ENCODE measurements at places on chromosomes 12 and 14.

- DNase-seq, result no peak
Observed at GRCh38 chr14:104510794-104511611, 68.6 kb upstream of the C14orf180 start.

GRCh38 chr12:77003914-77004313, 61.5 kb downstream of the E2F7 start:
- no peak for DNase-seq

DNA sequence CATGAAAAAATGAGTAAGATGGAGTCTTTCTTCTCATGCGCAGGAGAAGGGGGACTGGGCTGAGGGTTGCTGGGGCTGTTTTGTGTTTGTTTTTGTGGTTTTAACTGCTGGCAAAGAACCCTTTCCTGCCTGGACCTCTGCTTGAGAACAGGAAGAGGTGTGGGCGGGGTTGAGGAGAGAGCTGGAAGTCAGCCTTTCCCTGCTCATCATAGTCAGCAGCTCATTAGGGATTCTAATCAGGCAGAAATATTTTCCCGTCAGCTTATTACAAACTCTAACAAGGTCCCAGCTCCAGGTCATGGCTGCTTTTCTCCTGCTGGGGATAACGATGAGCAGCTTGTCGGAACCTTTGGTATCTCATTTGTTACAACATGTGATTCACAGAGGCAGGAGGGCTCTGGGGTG, 185.0 kb upstream of the NRXN3 start:
- no peak for DNase-seq

DNA sequence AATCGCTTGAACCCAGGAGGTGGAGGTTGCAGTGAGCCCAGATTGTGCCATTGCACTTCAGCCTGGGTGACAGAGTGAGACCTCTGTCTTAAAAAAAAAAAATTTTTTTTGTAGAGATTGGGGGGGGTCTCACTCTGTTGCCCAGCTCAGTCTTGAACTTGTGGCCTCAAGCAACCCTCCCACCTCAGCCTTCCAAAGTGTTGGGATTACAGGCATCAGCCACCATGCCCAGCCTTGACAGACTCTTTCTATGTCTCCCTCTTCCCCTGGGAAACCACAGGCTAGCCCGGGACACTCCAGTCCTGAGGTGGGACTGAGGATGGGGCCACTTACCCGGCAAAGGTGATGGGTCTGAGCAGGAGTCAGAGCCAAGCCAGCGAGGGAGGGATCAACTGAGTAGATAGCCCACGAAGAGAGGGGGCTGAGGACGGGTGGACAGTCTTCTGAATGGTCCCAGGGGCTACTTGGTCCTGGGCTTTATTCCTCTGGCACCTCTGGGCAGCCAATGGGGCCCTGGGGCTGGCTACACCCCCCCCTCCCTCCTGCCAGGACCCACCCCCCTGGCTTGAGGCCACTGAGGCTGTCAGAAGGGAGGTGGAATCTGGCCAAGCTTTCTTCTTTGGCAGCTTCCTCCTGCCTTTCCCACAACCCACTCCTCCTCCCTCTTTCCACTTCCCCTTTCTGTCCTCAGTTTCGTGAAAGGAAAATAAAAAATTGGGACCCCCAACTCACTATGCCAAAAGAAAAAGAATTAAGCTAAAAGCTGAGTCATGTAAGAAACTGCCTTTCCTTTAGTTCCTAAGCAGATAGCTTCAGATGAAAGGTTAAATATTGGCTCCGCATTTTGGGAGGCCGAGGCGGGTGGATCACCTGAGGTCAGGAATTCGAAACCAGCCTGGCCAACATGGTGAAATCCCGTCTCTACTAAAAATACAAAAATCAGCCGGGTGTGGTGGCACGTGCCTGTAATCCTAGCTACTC, at the start of gene SDS:
SDS (minus strand) TSS at position 453 of the 981 bp plus-strand sequence. CDS start 4,179 bp downstream, outside the sequence.
- no peak for DNase-seq

DNA sequence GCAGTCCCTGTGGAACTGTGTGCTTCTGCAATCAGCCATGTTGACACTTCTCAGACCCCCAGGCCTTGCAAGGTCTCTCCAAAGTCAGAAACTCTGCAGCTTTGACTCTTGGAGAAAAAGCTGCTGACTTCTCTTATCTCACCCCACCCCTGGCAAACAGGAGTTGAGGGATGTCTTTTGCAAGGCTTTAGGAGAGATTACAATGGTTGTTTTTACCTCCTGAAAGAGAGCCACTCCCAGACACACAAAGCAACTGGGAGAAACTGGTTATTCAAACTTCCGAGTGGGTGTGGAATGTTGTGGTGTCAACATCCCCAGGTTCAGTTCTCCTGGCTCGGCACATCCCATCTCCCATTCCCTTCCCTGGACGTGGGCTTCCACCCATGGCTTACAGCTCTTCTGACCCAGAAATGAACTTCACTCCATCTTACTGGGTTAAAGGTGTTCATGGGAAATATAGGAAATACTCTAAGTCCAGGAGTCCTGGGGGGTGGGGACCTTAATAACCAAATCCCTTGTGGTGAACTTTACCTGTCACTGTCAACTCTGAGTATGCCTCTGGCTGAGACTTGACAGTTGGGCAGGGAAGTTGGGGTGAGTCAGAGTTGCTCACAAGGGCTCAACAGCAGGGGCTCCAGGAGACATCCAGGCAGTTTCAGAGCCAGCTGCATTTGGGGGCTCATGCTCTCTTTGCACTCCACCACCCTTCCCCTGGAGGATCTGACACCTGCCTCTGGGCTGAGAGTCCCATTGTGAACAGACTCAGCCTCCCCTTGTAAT, 41.9 kb downstream of the CCDC177 start:
- DNase-seq, result no peak

DNA sequence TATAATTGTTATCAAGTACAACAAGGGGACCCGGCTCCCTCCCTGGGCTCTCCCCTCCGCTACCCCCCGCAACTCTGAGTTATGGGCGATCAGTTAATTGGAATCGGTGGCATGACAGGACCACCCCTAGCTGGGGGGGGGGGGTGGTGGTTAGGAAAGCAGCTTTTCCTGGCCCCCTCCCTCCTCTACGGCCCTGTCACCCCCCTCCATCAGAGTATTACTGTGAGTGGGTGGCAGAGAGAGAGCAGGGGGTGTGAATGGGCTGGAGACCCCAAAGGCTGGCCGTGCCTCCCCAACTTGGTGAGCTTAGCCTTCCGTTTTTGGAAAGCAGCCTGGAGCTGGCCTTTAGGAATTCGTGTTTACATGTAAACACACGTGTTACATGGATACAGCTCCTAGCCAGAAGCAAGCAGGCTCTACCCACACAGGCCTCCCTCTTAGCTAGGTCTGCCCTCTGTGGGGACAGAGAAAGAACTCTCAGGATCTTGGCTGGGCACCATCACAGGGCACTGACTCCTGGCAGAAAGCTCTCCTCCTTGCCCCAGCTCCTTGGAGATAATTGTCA, 1.1 kb upstream of the HOXC4 start:
- no peak for DNase-seq

DNA sequence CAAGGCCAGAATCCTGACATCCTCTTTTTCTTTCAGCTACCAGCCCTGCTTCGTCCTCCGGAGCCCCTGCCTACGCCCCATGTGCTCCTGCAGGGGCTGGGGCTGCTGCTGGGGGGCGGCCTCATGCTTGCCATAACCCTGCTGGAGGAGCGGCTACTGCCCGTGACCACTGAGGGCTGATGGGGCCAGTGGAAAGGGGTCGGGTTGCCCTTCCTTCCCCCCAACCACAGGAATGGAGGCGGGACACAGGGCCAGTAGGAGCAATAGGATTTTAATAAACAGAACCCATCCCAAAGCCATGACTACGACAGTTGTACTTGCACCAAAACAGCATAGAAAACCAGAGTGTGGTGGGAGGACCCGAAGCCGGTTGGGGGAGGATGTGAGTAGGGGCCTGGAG, 7.7 kb downstream of the SLC39A5 start:
- DNase-seq, result no peak

DNA sequence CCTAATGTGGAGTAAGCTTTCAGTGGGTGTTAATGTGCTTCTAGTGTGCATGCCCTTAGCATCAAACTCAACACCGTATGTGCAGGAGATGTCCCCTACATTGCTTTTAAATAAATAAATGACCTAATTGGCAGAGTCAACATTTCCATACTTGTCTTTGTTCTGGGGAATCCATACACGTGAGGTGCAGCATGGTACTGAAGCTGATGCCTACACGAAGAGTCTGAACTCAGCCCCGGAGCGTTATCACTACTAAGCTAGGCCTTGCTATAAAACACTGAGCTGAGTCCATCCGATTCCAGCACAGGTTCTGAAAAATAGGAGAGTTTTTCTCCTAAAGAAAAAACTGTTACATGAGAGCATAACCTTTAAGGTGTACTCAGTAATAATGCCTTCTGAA, 125.0 kb upstream of the DYRK2 start:
- no peak for DNase-seq

GRCh38 chr12:117594481-117594880, 233.1 kb upstream of the NOS1 start:
- no peak for DNase-seq

All from iPS-NIHi11 (cell line).